ENCODE measurements at places on chromosomes 13 and 19.

- DNase-seq = no peak
Observed at GRCh38 chr13:110265682-110266430, 41.1 kb downstream of the COL4A1 start.

GRCh38 chr13:39296193-39296592 is 257.9 kb downstream of the NHLRC3 start:
- DNase-seq = no peak

GRCh38 chr19:16127080-16127479 is 15.4 kb downstream of the RAB8A start:
- no peak for DNase-seq

DNA sequence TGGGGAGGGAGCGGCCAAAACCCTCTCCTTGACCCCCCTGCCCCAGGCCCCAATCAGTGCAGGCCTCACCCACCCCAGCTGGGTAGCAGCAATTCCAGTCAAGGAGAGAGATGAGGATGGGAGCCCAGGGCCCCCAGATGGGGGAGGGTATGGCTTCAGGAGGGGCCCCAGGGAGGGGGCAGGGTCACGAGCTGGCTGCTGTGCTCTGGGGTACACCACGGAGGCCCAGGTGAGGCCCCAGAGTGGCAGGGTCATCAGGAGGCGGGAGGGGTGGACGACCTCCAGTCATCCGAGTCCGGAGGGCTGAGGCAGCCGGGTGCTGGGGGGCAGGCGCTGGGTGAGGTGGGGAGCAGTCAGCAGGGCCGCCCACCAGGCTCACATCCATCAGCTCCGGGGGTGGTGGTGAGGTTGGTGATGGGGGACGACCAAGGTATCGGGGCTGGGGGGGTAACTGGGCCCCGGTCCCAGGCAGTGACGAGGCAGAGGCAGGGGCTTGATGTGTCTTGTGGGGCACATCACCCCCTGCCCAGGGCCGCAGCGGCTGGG is 8.4 kb downstream of the DYRK1B start:
- DNase-seq = no peak

DNA sequence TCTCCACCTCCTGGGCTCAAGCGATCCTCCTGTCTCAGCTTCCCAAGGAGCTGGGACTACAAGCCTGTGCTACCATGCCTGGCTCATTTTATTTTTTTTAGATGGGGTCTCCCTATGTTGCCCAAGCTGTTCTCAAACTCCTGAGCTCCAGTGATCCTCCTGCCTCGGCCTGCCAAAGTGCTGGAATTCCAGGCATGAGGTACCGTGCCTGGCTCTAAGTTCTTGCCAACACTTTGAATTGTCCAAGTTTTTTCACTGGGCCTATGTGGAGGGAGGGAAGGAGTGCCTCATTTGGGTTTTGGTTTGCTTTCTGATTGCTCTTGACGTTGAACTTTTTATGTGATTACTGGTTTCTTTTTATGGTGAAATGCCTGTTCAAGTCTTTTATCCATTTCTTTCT is 4.4 kb upstream of the UNC13A start:
- no peak for DNase-seq

DNA sequence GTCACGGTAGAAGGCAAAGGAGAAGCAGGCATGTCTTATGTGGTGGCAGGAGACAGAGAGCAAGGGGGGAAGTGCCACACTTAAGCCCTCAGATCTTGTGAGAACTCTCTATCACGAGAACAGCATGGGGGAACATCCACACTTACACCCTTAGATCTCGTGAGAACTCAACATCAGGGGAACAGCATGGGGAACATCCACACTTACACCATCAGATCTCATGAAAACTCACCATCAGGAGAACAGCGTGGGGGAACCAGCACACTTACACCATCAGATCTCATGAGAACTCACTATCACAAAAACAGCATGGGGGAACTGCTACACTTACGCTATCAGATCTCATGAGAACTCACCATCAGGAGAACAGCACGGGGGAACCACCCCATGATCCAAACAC is 445.0 kb downstream of the MYO16 start:
- DNase-seq = no peak

- DNase-seq = no peak
Observed at GRCh38 chr19:6947745-6948144, 60.4 kb downstream of the ADGRE1 start.

- DNase-seq = no peak
Observed at GRCh38 chr19:41698746-41699230, 9.6 kb upstream of the CEACAM5 start.

GRCh38 chr13:110885966-110886869 is 28.7 kb downstream of the ANKRD10 start:
- no peak for DNase-seq

- DNase-seq = no peak
Observed at GRCh38 chr19:29104605-29105241, 108.2 kb downstream of the UQCRFS1 start.

Measured in CD4-positive, alpha-beta T cell treated with Interleukin-4 for 1 hour (primary cell).